LHCN-M2 (cell line): ENCODE measurements at places on chromosomes 6 and 20.

DNA sequence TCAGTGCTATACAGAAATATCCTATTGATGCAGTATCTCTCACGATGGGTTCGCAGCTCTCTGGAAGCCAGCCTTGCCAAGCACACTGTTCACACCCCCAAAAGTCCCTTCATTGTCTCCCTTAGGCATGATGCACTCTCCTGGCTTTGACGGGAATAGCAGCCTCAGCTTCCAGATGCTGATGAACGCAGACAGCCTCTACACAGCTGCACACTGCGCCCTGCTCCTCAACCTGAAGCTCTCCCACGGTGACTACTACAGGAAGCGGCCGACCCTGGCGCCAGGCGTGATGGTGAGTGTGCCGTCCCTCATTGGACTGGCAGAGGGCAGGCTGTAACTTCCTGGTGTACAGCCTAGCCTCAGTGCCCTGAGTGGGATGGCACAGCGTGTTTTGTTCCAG, 60.0 kb upstream of the PBOV1 start:
- DNase-seq: peak; percentile 14

DNA sequence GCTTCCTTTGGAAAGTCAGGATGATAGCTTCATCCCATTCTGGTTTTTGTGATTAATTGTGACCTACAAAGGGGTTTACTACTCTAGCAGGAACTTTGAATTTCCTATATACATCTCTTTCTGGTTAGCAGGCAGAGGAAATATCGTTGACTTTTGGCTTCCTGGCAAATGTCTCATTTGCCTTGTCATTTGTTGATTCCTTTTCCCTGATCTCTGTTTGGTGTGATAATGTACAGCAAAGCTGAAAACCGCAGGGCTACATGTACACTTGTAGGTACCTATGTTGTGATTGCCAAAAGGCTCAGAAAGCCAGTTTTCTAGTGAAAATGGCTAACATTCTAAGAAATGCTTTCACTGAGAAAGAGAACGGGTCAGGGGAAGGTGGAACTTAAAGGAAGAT, 44.3 kb downstream of the TOP1 start:
- no peak for DNase-seq

DNA sequence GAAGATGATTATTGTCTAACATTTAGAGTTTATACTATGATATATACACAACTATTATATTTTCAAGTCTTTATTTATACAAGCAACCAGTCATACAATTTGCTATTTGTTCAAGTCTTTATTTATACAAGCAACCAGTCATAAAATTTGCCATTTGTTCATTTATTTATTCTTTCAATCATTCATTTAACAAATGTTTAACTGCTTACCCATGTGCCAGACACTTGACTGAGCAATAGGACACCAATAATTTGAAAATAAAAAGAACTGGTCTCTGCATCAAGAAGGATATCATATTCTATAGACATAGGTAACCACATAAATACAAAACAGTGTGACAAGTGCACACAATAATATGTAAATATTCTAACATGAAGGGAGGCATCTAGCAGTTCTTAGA, 20.3 kb downstream of the GRIK2 start:
- DNase-seq: no peak

DNA sequence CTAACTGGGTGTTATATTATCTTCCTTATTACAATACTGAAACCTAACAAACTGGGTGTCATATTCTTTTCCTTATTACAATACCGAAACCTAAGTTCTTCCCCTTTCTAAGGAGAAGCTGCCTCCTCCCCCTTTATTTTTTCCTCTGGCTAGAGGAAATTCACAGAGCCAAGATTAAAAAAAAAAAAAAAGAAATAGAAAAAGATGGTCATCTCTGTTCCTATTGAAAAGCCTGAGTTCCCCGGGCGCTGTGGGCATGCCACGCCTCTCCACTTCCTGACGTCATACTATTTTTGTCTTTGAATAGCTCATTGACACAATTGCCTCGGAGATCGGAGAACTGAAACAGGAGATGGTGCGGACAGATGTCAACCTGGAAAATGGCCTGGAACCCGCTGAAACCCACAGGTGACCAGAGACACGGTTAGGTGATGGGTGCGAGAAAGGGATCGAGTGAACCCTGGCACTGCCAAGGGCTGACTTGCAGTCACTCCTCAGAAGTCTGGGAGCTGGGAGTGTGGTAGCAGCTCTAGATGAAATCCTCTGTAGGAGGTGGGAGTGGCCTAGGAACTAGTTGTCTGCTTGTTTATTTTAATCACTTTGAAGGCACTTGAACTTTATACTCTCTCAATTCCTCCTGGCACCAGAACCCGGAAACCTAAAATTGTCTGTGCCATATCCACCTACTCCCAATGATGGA, 82.2 kb upstream of the NAA20 start:
- DNase-seq: no peak

GRCh38 chr6:11386323-11386722, 151.2 kb upstream of the TMEM170B start:
- DNase-seq: no peak

DNA sequence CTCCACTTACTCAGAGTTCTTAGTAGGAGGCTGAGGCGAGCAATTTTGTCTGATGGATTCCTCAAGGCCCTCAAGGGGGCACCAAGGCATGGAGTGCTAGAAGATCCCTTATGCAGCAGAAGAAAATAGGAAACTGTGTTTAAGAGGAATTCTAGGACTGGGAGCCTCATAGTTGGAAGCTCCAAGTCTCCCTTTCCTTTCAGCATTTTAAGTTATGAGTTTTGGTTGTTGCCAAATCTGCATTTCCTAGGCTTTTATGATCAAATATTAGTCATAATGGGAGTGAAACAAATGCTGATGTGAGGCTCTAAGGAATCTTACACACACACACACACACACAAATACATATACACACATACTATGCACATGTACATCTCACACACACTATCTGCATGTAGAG, 714.0 kb downstream of the UTRN start:
- DNase-seq: no peak

GRCh38 chr6:12779772-12780171, 63.2 kb downstream of the PHACTR1 start:
- DNase-seq: no peak

- no peak for DNase-seq
These were observed 108.4 kb downstream of the RTN4IP1 start for GRCh38 chr6:106520711-106521401.

- no peak for DNase-seq
These were observed 5.9 kb downstream of the CNBD2 start for GRCh38 chr20:35974256-35974655.

DNA sequence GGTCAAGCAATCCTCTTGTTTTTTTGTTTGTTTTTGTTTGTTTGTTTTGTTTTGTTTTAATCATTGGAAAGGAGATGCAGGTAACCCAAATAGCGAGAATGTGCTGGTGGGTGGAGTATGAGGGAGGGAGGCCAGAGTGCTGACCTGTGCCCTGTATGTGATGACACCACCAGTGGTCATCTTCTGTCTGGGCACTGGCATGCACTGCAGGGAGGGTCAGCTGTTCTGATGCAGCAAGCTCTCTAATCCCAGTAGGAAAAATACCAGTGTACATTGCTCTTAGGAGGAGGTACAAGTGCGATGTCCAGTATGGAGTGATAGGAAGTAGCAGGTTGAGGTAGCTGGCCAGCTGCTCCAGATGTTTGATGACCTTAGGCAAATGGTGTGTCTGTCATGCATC, 2.9 kb upstream of the CST1 start:
- peak; percentile 19 for DNase-seq

- DNase-seq: no peak
These were observed 23.8 kb upstream of the BCAS1 start for GRCh38 chr20:54094268-54094580.

DNA sequence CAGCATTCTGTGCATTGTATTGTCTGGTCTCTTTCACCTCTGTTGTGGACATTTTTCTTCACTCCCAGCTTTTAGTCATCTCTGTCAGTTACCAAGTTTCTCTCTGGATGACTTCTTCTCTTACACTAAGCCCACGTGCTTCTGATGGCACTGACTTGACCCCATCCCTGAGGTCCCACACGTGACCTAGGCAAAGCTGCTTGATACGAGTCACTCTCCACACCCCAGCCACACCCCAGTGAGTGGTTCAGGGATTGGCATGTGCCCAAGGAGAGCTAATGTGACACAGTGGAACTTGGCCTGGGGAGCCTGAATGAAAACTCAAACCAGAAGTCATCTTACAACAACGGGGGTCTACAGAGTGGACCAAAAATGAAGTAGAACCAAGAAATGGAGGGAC, 32.2 kb downstream of the HTR1E start:
- DNase-seq: no peak

GRCh38 chr6:111837641-111838500, 35.4 kb downstream of the FYN start:
- DNase-seq: no peak

DNA sequence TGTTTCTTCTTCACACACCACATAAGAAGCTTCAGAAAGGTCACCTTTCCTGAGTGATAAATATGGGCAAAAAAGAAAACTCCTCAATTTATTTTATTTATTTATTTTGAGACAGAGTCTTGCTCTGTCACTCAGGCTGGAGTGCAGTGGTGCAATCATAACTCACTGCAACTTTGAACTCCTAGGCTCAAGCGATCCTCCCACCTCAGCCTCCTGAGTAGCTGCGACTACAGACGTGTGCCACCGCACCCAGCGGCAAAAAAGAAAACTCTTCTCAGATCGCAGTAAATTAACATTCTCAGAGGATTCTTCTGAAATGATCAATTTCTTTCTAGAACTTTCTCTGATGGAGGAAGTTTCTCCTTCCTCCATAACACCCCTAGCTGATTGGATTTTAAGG, 111.2 kb downstream of the TRERF1 start:
- no peak for DNase-seq

DNA sequence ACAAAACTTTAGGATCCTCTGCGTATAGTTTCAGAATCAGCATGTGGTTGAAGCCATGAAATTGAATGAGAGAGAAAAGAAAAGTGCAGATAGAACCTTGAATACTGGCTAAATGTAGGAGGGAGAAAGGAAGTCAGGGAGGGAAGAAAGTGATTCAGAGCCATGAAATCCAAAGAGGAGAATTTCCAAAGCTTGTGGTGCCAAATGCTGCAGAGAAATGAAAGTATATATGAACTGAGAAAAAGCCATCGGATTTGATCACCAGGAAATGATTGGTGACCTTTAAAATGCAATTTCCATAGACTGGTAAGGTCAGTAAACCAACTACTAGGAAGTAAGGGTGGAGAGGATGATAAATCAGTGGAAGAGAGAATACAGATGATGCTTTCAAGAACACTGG, 142.3 kb downstream of the TFAP2A start:
- no peak for DNase-seq

DNA sequence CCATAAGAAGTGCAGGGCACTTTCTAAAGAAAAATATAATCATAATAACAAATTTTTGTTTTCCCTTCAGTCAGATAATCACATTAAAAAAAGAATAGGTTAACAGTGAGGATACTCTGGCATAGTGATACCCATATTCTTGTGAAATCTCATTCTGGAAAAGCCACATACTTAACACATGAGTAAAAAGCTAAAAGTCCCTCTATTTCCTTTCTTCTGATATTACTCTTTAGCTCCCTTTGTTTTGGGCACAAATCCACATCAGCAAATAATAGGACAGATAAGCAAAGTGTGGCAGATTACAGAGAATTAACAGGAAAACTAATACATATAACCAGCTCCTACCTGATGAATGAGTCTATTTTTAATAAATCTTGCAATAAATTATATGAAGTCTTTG, 15.8 kb downstream of the SHPRH start:
- DNase-seq: peak; percentile 38

- DNase-seq: no peak
These were observed 80.4 kb downstream of the DHX35 start for GRCh38 chr20:39042279-39043150.

GRCh38 chr6:31877651-31878161, 1.1 kb downstream of the SLC44A4 start:
- no peak for DNase-seq

GRCh38 chr20:658731-659291, 5.8 kb upstream of the SRXN1 start:
- no peak for DNase-seq

GRCh38 chr6:14540276-14540675, 422.7 kb downstream of the CD83 start:
- DNase-seq: no peak

DNA sequence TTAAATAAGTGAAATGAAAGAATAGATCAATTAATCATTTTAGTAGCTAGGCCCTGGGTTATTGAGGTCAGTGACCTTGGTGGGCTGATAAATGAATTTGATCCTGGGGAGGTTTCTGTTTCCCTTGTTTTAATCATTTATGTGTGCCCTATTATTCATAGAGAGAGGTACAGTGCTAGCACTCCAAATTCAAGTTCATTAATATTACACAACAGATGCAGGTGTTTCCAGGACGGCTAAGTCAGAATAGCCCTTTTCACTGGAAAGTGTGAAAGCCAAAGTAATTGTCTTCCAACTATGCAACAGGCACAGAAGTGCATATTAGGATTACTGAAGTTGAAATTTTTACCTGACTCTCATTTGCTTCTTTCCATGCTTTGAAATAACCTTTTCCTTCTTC, 61.7 kb upstream of the SGK1 start:
- DNase-seq: no peak

DNA sequence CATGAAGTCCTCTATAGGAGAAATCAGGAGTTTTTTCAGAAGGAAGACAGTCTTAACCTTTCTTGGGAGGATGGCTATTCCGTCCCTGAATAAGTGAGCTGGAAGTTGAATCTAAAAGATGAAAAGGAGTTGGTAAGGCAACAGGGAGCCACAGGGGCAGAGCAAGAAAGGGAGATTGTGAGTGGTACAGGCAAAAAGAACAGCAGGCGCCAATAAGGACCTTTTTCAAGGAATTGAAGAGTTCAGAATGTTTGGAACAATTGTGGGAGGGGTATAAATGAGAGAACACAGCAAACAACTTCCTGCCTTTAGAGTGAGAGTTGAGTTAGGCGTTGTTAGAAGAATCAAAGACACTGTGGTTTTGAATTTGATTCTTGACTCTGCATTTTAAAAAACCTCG, 1003.7 kb downstream of the EPHA7 start:
- no peak for DNase-seq

DNA sequence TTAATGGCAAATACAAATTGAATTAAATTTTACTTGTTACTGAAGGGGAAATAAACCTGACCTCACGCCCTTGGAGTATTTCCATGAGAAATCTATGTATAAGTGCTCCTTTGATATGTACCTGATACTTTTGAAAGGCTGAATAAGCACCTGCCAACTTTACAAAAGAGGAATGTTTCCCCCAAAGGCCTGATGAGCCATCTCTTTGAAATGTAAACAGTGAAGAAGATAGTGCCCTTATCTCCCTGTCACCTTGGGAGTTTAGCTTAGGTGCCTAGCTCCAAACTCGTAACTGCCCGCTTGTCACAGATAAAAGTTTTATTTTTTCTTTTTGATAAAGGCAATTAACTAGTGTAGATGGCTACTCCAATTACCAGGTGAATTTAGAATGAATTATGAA, 1.1 kb upstream of the ZNF343 start:
- DNase-seq: no peak

DNA sequence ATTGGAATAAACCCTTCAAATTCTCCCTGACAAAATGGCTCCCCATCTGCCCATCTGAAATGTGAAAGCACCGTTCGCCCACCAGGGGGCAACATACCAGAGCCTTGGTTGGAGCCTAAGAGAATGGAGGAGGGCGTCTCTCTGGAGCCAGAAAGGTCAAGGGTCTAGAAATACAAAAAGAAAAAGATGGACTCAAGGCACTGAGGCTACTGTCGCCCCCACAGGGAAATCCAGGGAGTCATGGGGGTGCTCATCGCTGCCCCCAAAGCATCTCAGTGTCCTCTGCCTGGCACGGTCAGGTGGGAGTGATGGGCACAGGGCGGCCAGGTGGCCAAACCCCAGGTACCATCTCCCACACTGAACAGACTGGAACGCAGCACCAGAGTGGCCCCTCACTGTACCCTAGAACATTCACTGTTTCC, 136.3 kb downstream of the ZMYND8 start:
- DNase-seq: peak; percentile 43
